ENCODE measurements at places on chromosomes 4 and X.

DNA sequence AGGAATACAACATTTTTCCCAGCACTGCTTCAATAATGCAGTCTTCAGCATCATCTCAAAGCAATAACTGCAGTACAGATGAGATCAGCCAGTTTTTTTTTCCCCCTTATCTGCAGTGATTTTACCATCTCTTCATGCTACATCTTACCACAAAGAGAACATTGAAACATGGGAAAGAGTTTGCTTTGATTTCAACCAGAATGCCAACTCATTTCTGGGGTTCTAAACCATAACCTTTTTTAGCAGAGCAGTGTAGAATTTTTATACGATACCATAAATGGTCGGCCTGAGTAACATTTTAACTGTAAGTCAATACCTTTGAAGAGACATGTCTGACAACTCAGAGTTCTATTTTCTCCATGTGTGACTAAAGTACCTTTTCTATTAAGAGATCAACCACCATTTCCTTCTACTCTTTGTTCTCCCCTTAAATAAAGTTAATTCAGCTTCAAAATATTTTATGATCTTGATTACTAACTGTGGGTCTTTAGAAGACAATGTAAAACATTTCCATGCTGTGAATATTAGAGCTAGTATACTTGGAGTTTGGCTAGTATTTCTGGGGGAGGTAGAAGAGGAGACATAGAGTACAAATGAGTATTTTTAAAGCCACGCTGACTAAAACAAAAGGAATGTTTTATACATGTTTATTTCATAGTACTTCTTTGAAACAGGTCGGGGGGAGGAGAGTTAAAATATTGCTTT lies 69.1 kb downstream of the TET2 start:
- no peak for DNase-seq

- no peak for DNase-seq
These were observed 1.2 kb downstream of the IL15 start for GRCh38 chr4:141637565-141637964.

DNA sequence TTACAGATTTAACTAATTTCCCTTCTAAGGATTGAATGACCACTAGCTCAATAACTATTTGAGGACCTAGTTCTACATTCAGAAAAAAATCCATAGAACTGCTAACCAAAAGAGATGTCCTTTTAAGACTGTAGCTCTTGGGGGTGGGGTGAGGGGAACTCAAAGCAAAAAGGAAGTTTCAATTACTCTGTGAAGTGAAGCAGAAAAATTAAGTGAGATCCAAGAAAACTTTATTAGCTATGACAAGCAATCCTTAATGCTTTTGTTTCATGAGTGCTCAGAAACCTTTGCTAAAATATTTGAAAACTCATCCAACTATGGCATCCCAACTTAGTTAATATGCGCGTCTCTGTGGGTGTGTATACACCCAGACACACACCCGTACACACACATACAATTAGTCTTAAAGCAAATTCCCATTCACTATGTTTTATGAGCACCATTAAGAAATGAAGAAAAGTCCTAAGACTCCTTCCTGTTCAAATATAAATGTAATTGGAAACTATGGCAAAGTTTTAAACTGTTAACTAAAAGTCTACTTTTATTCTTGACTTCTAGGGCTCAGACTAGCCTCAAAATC lies 44.5 kb downstream of the GPC4 start:
- DNase-seq = no peak

GRCh38 chrX:151982222-151982621 lies 7.7 kb upstream of the GABRE start:
- peak; percentile 44 for DNase-seq

DNA sequence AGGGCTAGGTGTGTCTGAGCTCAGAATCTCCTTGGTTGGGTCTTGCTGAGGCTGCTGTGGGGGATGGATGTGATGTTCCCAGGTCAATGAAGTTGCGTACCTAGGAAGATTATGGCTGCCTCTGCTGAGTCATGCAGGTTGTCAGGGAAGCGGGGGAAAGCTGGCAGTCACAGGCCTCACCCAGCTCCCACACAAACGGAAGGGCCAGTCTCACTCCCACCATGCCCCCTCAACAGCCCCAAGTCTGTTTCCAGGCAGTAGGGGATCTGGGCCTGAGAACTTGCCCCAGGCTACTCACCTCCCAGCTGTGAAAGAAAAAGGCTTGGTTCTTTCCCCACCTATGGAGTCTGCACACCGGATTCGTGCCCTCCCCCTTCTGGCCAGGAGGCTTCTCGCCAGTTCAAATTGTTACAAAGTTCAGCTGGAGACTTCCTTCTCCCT lies 72.9 kb downstream of the WDR44 start:
- no peak for DNase-seq

- no peak for DNase-seq
These were observed 148.0 kb downstream of the STIM2 start for GRCh38 chr4:27008679-27009078.

DNA sequence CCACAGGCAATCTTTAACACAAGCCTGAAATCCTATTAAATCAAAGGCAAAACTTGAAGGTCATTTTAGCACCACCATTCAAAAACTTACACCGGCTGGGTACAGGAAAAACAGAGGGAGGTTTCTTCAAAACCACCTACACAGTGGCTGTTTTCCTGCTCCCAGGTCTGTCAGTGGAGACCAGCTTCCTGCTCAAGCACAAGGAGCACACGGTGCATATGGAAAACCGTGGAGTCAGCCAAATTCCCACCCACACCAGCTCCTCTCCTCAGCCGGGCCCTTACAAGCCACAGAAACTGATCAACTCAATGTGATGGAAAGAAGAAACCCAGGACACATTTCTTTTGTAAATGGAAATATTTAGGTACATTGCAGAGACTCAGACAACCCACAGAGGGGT lies 14.3 kb upstream of the FAM241A start:
- peak; percentile 75 for DNase-seq

DNA sequence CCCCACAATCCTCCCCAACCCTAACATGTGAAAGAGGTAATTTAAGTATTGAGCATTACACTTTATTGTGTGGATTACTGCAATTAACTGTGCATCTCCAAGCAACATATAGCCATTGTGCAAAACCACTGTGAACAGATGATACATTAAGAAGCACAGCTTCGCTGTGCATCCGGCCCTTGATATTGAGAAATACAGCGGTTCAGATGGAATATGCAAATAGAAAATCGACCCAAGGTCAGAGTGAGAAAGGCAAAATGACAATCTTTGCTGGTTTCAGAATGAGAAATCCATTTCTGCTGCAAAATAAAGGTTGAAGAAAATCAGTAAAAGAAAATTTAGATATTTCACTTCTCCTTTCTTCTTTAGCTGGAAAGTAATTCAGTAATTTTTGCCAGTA lies 805.9 kb upstream of the GRID2 start:
- DNase-seq = no peak

DNA sequence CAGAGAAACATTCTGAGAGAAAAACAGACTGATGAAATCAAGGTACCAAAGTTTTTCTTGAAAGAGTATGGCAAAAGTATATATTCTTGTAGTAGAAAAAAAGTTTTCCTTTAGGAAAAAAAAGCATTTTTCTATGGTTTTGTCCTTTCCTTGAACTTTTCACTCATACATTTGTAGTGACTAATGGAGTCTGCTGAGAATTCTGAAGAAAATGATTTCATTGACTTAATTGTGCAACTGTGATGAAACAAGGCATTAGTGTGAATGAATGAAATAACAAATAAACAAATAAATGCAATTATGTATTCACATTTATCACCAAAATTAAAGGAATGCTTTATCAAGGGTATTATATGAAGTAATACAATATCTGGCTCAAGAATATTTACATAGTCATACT lies 5.7 kb downstream of the CSN1S1 start:
- DNase-seq = peak; percentile 14

GRCh38 chr4:118586357-118586790 lies 98.8 kb upstream of the METTL14 start:
- DNase-seq = peak; percentile 66

DNA sequence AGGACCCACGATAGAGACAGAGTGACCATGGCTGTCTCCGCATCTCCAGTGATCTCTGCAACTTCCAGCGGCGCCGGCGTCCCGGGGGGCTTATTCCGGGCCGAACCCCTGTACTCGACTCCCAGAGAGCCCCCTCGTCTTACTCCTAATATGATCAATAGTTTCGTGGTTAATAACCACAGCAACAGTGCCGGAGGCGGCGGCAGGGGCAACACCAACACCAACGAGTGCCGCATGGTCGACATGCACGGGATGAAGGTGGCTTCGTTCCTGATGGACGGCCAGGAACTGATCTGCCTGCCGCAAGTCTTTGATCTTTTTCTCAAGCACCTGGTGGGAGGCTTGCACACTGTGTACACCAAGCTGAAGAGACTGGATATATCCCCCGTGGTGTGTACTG lies 343 bp downstream of the DACH2 start:
- peak; percentile 2 for DNase-seq

DNA sequence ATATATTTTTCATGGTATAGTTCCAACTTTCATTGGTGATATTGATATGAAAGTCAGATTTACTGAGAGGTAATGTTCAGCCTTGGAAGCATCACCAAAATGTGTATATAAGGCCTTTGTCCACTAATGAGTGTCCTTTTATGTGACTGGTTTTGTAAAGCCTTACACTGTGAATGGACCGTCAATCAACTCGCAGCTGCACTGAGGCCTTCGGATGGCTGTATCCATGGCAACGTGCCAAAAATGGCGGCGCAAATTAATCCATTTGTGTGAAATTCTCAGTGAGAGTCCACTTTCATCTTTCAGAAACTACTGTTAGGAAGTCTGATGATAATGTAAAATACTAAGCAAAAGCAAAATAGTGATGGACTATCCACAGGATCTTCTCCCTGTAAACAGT lies 131.7 kb downstream of the SPCS3 start:
- DNase-seq = no peak

GRCh38 chr4:126446917-126447316 lies 1132.2 kb downstream of the FAT4 start:
- DNase-seq = peak; percentile 69

DNA sequence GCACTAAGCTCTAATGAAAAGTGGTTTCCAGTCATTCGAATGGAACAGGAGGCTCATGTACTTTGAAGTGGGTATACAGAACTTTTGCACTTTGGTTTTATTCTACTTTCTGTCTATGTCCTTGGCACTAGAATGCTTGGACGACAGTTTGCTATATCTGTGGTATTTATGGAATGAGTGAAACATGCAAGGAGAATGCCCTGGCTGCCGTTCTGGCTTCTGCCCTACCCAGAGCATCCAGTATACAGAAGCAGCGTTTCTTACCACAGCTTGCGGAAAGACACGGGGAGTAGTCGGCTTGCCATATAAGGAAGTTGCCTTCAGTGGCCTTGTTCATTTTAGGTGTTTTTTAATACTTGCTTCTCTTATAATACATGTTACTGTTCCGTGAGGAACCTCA lies 98.0 kb downstream of the TBL1X start:
- DNase-seq = peak; percentile 21

GRCh38 chrX:30875957-30876356 lies 13.1 kb downstream of the TAB3 start:
- DNase-seq = no peak

- DNase-seq = peak; percentile 25
These were observed 51.1 kb downstream of the SCML1 start for GRCh38 chrX:17788439-17788838.

DNA sequence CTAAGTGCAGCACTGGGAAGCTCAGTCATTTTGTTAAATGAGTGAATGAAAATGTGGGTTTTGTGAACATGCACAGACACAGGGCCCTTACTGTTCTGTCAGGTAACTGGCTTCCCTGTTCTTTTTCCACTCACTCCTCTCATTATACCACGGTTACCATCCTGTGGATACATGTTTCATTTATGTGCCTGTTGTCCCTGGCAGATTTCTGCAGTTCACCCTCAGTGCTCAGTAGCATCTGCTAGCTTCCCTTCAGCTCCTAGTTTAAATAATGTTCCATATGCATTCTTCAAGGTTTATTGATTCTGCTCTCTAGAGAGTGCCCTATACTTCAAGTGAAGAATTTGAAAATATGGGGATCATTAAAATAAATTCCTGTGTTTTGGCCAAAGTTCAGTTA lies 1634.3 kb upstream of the ADGRL3 start:
- no peak for DNase-seq

DNA sequence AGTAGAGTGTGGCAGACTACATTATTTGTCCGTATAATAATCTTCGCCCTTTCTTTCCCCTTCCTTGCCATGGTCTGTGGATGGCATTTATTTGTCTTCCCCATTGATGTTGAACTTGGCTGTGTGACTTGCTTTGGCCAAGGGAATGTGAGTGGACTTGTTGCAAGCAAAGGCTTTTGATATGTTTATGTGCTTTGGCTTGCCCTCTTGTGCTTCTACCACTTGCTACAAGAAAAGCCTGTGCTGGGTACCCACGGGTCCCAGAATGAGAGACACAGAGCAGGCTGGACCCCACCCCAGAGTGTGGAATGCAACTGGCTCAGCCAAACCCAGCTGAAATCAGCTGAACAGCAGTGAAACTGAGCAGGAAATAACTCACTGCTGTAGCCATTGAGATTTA lies 63.0 kb downstream of the FAM184B start:
- DNase-seq = no peak

DNA sequence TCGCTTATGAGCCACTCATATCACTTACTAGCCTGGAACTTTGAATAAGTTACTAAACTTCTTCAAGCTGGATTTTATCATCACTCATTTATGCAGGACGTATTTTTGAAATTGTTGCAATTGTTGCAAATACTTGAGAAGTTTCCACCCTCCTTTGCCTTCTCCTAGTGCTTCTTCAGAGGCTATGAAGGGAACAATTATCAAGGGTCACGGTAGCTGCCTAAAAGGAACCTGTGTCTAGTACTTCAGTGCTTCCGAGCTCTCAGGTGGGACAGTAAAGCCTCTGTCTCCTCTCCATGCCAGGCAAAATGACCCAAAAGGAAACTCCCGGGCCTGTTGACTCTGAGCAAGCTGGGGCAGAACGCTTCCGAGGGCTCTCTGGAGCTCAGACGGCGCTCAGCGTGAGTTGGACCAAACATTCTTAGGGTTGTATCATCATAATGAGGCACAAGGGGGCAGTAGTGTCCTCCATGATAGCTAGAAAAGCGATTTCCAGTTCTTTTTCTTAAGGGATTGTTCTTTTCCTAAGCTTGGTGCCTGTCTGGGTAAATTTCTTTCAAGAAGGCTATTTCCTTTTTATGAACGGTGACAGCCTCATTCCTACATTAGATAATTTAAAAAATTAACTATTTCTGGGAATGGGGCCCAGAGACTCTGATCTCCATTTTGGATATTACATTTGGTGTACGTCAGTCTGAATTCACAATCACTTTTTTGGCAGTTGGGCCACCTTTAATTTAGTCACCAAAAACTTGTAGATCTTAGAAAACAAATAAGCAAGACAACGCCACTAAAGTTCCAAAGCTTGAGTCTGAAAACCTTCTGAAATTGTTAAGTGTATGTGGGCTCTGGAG lies 73.1 kb downstream of the PACRGL start:
- peak; percentile 74 for DNase-seq
